ENCODE measurements at places on chromosomes 4 and X.

DNA sequence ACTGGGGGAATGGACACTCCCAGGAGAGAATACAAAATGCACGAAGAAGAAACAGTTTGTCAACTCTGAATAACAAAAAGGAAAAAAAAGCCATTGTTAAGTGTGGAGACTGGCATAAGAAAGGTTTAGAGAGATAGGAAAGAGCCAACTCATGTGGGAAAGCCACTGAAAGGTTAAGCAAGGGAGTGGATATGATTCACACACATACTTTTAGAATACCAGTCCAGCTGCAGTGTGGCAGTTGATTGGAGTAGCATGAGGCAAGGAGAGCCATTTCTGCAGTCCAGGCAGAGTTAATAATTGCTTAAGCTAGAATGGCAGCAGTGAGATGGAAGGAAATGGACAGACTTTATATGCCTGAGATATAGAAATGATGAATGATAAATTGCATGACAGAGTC, 36.9 kb upstream of the ADAD1 start:
- DNase-seq = no peak

DNA sequence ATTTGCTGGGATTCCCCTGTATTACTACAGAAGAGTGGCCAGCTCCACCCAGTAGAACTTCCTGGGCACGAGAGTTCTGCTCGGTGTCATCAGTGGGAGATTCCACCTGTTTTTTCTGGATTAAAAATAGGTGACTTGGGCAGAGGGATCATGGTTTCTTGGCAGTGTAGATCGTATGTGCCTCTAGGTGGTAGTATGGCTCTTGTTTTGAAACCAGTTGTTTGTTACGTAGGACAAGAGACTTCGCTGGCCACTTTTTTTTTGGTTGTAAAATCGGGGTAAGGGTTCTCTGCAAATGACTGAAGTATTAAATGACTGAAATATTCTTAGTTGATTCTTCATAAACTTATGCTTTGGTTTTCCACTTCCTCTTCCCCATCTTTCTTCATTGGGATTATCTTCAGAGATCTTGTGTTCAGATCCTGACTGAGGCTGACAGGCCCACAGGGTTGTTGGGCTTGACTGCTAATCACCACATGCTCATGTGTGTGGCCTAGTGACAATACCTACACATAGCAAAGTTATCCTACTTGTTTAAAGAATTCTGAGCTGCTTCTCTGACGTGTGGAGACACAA, 43.8 kb upstream of the WDR1 start:
- DNase-seq = no peak

GRCh38 chr4:155679343-155679742, 12.7 kb downstream of the GUCY1A1 start:
- no peak for DNase-seq

GRCh38 chr4:95387719-95388118, 161.1 kb downstream of the UNC5C start:
- DNase-seq = no peak

- DNase-seq = no peak
Observed at GRCh38 chrX:85963736-85964135, 83.6 kb downstream of the CHM start.

GRCh38 chr4:86791126-86791525, 58.1 kb downstream of the SLC10A6 start:
- DNase-seq = no peak

DNA sequence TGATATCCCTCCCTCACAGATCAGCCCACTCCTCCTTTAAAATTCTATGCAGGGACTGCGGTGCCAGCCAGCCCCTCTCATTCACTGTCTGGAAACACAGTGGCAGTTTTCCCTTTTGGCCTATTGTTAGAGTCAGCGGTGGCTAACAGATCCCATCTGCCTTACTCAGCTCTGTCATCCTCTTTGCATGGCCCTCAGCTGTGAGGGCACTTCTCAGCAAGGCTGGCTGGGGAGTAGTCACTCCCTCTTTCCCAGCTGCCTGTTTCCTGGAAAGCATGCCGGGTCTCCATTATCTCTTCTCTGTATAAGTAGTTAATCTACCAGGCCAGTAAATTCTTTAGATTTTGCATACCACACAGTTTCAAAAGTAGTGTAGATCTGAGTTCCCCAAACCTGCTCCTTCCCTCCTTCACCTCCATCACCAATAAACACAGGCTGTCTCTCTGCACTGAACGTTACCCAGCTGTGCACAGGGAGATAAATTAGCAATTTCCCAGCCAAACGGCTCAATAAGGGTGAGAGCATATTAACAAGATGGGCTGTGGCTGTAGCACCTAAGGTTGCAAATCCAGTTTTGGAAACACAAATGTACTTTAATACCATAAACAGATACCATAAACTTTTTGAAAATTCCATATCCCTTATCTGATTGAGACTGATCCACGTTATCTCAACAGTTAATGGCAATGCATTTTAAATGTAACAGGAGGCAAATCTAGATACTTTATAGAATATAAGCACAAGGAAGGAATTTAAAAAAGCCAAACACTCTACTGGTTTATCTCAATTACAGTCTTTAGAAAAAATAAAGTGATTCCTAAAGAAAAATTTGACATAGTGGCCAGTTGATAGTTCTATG, 229.3 kb downstream of the ANKRD50 start:
- DNase-seq = no peak

- no peak for DNase-seq
Observed at GRCh38 chrX:48754238-48754637, 7.3 kb upstream of the GLOD5 start.

Data from NCI-H2029 treated with DMSO at 0.1 percent for 48 hours (cell line).